ENCODE measurements at places on chromosomes 12 and 14.

DNA sequence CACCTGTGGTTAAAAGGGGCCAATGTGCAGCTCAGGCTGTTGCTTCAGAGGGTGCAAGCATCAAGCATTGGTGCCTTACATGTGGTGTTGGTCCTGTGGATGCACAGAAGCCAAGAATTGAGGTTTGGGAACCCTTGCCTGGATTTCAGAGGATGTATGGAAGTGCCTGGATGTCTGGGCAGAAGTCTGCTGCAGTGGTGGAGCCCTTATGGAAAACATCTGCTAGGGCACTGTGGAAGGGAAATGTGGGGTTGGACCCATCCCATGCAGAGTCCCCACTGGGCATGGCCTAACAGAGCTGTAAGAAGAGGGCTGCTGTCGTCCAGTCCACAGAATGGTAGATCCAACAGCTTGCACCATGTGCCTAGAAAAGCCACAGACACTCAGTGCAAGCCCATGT, 36.6 kb downstream of the PCNX1 start:
- no peak for DNase-seq

GRCh38 chr14:32256576-32256975, 53.5 kb upstream of the RNU6-8 start:
- DNase-seq: no peak

- no peak for DNase-seq
Measured at GRCh38 chr12:24366514-24366913, 417.0 kb upstream of the SOX5 start.

DNA sequence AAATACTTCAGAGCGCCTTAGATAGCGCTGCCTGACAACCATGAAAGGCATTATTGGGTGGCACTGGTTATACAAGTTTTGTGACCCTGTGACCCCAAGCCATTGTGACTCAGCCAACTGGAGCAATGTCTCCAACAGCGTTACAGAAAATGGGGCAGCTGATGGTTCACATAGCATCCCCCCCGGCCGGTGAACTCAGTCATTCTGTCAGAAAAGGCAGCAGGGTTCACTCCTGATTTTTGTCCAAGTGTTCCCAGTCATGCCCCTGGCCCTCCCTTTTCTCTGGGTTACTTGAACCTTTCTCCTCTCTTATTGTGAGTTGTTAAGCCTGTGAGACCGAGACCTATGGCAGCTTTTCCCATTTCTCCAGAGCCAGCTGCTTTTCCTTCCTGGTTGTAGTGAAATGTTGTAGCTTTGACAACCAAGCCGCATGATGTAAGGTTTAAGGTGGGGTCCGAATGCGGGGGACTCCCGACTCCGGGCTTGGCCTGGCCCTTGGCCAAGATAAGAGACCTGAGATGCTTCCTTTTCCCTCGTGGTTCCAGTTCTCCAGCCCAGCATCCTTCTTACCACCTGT, 22.0 kb downstream of the CD9 start:
- no peak for DNase-seq

DNA sequence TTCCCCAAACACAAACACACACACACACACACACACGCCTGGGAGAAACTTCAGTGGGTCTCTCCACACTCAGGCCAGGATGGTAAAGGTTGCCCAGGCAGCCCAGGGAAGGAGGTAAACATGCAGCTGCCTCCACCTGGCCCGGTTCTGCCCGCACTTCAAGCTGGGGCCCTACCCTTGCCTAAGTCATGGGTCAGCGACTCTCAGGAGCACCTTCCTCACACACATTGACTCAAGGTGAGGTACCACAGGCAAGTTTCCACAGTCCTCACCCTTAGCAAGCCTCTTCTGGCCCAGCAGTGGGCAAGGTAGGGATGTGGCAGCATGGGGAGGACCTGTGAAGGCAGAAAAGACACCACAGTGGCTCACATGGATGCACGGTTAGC, 14.1 kb upstream of the FAIM2 start:
- DNase-seq: no peak

GRCh38 chr12:15505616-15506015, 183.3 kb downstream of the PTPRO start:
- no peak for DNase-seq

GRCh38 chr12:80864046-80864735, 73.5 kb downstream of the LIN7A start:
- DNase-seq: no peak

GRCh38 chr12:96134200-96134599, 60.0 kb upstream of the ELK3 start:
- peak; percentile 20 for DNase-seq

DNA sequence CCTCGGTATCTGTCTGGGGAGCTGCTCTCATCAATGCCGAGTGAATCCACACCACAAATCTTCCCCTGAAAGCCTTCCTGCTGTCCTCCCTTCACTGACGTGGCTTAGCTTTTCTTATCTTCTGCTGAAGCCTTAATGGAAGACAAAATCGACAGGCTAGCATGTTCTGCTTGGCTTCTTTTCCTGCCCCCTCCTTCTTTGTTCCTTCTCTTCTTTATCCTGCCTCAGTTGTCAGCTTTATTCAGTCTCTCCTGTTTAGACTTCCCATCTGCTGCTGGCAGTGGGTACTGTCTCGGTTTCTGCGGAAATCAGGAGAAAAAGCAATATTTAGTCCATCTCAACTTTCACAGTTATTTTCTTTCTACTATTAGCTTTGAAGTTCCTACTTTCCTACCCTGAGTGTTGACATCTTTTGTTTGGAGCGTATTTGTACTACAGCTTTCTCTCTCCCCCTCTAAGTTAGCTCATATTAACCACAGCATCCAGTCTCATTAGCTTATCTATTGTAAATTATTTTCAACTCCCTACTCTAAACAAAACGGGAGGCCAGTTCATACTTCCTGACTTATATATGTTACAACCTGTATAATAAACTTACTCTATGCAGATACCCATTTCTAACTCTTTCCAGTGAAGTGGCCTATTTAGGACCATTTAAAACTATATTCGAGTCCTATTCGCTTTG, 226.0 kb downstream of the DACT1 start:
- no peak for DNase-seq

GRCh38 chr14:73468828-73469375, 10.6 kb upstream of the NUMB start:
- DNase-seq: no peak

GRCh38 chr12:9870286-9870866, 1.2 kb upstream of the CLEC2B start:
- DNase-seq: peak; percentile 34

DNA sequence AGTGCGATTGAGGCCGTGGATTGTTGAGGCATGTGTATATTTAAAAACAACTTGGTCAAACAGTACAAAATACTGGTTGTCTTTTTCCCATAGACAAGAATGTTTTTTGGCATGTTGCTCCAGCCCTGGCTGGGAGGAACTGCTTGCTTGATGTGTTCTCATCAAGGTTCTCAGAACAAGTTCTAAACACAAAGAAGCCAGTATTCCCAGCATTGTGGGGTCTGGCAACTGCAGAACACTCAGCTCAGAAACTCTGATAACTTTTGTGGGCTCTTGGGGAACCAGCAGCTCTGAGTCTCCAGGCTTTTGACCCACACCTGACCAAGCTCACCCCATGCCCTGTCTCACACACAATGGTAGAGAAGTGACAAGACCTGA, 27.1 kb upstream of the DICER1 start:
- DNase-seq: no peak

GRCh38 chr14:69880893-69881292, 1.7 kb downstream of the SMOC1 start:
- DNase-seq: no peak

DNA sequence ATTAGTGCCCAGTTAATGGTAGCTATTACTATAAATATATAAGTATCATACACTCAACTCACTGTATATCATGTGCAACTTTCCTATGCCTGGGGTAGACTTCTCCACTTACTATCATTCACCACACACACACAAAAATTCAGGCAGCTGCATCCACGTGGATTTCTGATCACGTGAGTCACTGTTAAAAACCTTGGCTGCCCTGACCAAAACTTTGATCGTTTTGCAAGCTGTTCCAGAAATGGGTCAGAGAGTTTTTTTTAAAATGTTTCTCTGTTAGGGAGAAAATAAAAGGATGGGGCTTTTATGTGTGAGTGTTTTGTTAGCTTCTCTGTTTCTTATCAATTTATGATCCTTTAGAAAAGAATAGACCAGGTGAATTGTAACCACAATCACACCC, 198.2 kb upstream of the CNOT2 start:
- DNase-seq: no peak

DNA sequence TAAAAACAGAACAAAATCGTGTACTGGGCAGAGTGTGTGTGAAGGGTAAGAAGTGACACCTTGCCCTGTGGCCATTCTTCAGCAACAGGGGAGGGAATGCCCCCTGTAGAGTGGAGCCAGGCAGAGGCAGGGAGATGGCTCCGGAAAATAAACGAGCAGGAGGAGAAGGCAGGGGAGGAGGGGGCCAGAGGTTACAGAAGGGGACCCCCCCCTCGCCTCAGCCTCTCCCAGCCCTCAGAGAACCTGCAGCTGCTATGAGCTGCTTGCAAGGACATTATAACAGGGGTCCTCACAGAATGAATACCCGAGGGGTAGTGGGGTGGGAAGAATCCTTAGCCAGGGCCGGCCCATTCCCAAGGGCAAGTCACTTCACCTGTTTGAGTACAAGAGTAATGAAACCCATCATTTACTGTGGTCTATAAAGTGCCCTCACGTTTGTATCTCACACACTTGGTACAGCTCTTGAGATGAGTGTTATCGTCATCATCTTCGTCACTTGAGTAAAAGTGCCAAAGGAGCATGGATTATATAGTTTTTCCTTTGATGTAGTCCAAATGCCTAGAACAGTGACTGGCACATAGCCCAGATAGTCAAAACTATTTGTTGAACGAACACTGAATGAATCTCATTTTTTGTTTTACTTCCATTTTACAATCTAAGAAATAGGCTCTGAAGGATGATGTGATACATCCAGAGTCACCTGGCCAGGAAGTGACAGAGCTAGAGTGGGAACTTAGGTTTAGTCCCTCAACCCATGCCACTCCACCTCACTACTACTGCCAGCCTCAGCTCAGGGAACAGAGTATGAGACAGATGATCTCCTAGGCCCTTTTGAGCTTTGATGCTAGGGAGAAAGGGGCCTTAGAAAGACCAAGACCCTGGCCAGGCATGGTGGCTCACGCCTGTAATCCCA, 14.5 kb downstream of the SCNN1A start:
- DNase-seq: no peak

- DNase-seq: no peak
Measured at GRCh38 chr12:116975779-116976393, 65.1 kb downstream of the FBXW8 start.

DNA sequence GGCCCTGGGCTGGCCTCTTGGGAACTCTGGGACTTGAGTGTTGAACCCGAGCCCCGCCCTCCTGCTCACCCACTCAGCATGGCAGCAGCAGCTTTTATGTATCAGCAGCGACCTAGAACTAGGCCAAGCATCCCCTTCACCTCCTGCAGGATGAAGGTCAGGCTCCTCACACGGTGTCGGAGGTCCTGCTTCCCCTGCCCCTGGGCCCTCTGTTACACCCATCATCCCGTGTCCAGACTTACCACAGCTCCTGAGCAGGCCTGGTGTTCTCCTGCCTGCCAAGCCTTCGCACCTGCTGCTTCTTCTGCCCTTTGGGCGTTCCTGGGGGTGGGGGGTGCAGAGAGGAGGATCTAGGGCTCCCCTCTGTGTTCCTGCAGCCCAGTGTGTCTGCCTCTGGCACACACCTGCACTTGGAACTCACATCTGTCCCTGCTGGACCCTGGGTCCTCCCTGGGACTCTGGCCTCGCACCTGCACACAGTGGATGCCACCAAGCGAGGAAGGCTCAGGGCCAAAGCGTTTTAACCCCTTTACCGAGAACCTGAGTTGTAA, 80.3 kb downstream of the PAPOLA start:
- DNase-seq: no peak

GRCh38 chr12:12081836-12082497, 11.2 kb downstream of the BCL2L14 start:
- no peak for DNase-seq

DNA sequence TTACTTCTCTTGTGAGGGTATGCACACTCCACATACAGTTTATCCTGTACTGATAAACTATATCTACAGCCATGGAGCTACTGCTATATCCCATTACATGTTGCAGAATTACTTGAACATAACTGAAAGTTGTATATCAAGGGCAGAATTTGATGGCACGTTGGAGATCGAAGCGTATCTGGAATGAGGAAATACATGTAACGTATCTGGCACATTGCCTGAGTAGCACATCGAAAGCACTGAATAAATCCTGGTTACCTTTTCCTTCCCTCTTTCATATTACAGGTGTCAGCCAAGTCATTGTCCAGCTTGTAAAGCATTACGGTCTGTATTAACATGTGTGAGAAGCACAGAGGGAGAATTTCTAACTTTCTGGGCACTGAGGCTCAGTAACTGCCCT, 42.1 kb upstream of the LIN7A start:
- DNase-seq: no peak

GRCh38 chr14:24172871-24173281, 996 bp downstream of the REC8 start:
- no peak for DNase-seq

DNA sequence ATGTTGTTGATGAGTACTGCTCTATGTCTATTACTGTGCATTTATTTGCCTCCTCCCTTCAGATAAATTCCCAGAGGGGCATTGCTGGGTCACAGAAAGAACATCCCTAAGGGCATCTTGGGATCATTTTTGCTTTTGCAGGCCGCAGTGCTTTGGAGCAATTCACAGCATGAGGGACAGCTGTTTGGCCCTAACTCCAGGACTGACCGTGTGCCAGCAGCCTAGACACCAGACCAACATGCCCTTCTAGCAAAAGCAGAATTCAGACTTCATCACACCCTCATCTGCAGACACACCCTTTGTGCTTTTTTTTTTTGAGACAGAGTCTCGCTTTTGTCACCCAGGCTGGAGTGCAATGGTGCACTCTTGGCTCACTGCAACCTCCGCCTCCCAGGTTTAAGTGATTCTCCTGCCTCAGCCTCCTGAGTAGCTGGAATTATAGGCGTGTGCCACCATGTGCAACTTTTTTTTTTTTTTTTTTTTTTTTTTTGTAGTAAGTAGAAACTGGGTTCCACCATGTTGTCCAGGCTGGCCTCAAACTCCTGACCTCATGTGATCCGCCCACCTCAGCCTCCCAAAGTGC, 31.0 kb downstream of the RNF34 start:
- no peak for DNase-seq

DNA sequence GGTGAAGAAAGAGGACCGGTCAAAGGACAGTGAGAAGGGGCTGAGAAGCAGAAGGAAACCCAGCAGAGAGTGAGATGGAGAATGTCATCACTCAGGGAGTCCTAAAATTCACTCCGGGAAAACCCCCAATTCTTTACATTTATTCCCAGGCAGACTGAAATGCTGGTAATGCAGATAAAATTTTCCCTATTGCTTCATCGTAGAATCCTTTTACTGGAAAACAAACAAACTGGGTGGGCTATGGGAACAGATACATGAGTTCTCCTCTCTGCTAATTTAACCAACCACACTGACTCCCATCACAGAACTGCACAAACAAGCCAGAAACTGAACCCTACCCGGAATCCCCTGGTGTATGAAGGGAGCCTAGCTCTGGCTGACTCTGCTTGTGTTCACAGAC, 20.9 kb downstream of the HEBP1 start:
- DNase-seq: no peak

DNA sequence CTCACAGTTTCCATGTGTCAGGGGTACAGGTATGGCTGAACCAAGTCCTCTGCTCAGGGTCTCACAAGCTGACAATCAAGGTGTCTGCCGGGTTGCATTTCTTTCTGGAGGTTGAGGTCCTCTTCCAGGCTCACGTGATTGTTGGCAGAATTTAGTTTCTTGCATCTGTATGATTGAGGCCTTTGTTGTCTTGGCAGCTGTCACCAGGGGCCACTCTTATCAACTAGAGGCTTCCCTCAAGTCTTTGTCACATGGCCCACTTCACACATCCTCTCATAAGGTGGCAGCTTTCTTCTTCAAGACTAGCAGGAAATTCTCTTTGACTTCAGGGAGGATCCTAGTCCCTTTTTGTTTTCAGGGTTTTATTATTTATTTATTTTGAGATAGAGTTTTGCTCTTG, 46.0 kb upstream of the FOS start:
- peak; percentile 65 for DNase-seq
